Esophagus mucosa (tissue), 1 donor: ENCODE measurements at places on chromosomes 3 and 15. TPM values are rescaled to one million over a fixed set of nuclear protein-coding genes. Genes with fewer than 3 reads are reported as not detected.

GRCh38 chr3:193225302-193226125 lies 15.5 kb upstream of the PLAAT1 start:
- ATAC-seq = no peak

Gene ARPP21
- not detected for total RNA-seq

Gene ACKR2
- total RNA-seq = 1.1 TPM

GRCh38 chr3:194832346-194833104 lies 146.8 kb downstream of the FAM43A start:
- no peak for ATAC-seq

Gene TRANK1
- total RNA-seq = 4.3 TPM

Gene NMB
- total RNA-seq = 12.8 TPM

- no peak for ATAC-seq
Measured at GRCh38 chr3:9682096-9682495, 21.5 kb upstream of the CPNE9 start.

GRCh38 chr3:183188895-183189462 lies 26.4 kb upstream of the LAMP3 start:
- no peak for ATAC-seq

- no peak for ATAC-seq
Measured at GRCh38 chr3:174153871-174154270, 705.3 kb upstream of the NAALADL2 start.

GRCh38 chr3:116216761-116217160 lies 228.5 kb downstream of the LSAMP start:
- ATAC-seq = no peak

Gene DAPK2
- 9.6 TPM for total RNA-seq

- no peak for ATAC-seq
Measured at GRCh38 chr3:133742351-133743091, 3.7 kb upstream of the TF start.

DNA sequence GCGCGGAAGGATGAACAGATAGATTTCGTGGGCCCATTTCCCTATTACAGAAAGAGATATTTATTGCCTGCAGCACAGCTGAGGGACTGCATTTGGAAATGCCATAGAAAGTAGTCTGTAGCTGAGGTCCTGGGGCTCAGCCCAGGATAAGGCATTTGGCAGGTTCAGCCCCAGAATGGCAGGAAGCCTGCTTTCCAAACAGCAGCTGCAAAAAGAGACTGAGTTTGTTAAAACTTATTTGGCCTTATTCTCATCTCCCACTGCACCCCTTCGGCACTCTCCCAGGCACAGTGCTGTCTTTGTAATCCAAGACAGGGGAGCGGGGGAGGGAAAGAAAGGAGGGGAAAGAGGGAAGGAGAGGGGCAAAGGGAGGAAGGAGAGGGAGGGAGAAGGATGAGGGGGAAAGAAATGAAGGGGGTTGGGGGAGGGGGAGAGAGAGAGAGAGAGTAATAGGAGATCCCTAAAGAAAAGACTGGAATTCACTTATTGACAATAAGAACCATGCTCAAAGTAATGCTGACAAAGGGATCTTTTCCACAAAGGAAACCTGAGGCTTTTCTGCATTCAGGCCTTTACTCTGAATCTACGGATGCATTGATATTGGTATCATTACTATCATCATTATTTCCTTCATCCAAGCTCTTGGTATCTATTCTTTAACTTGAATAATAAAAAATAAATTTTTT lies 94.0 kb upstream of the LRRN1 start:
- ATAC-seq = no peak

Gene GABRB3
- 0.52 TPM for total RNA-seq

Gene CPN2
- not detected for total RNA-seq

GRCh38 chr3:160286231-160286630 lies 61.0 kb downstream of the C3orf80 start:
- ATAC-seq = no peak

Gene COL6A5
- 0.16 TPM for total RNA-seq

DNA sequence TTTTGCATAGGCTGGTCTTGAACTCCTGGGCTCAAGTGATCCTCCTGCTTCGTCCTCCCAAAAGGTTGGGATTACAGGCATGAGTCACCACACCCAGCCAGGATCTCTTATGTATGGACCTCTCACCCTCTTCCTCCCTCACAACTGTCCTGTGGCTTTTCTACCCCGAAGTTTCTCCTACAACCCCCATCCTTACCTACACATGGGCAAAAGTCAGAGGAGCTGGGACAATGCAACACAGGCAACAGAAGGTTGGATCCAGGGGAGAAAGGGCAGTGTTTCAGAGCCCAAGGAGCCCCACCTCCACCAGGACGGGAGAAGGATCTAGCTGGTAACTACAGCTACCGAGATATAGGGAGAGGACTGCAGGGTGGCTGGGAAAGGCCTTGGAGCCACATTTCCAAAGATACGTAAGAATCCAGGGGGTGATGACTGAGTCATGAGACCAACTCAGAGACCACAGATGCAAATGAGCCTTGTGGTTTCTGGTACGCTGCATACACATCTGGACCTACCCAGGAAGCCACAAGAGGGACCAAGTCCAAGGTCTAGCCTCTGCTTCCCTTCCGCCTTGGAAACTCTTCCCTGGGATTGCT lies 13.6 kb downstream of the IGDCC4 start:
- no peak for ATAC-seq

GRCh38 chr15:82643992-82644391 lies 3.2 kb downstream of the CPEB1 start:
- no peak for ATAC-seq

DNA sequence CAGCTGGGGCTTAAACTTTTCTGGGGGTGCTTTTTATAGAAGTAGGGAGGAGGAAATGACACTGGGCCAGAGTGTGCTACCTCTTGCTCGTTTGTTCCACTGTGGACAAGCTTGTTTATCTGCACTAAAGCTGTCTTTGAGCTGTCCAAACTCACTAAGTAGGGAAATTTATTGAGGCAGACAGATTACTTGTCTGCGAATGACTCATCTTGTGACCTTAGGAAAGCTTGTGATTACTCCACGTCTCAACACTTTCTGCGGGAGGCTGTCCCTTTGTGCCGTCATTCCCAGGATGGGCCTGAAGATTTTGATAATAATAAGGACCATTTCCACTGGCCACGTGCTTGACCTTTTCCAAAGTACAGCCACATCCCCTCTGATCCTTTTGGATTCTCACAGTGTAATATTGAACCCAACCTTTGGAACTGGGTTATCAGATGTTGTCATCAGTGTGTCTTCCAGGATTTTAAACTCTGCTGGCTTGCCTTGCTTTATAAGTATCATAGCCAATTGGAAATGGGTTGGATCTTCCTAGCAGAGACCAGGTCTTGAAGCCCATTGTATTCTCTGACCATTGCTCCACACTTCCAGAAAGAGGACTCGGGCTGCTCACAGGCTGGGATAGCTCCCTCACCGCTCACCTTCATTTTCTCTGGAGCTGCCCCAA lies 84.7 kb downstream of the AGBL1 start:
- peak; percentile 78 for ATAC-seq

Gene ARHGEF26
- 4.7 TPM for total RNA-seq

DNA sequence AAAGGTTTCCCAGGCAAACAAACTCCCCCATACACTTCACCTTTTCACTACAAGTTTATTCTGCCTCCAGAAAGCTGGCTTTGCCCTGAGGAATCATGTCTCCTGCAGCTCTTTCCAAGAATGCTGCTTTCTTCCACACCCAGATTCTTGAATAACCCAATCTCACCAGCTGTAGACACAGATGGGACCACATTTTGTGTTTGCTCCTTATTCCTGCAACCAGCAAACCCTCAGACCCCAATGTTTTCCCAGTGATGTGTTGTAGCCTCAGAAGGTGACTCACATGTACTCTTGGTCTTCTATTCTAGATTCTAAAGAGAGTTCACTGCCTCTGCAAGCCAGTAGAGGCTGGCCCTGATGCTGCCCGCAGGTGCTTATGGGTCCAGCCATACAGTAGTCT lies 23.6 kb upstream of the TRIM59 start:
- ATAC-seq = no peak

DNA sequence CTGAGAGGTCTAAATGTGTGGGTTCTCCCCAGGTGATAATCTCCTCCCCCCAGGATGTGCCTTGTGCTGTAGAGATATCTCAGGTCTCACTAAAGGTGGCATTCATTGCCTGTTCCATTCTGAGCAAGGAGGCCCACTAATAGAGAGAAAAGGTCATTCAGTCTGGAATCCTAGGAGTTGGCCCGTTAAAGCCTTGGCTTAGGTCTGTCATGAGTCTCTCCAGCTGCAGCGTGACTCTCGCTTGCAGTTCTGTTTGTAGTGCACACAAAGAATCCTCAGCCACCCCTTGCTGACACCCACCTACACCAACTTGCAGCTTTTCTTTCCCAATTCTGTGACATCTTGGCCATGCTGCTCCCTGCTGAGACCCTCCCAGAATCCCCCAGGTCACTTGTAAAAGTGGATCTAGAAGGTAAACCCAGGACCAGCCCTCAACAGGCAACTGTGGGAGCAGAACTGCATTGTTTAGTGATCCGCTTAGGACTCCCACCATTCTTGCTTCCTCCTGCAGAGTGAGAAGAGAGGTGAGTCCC lies 17.7 kb downstream of the MAGEF1 start:
- ATAC-seq = no peak

Gene STAC
- 0.08 TPM for total RNA-seq

Gene FGF7
- 2.0 TPM for total RNA-seq

DNA sequence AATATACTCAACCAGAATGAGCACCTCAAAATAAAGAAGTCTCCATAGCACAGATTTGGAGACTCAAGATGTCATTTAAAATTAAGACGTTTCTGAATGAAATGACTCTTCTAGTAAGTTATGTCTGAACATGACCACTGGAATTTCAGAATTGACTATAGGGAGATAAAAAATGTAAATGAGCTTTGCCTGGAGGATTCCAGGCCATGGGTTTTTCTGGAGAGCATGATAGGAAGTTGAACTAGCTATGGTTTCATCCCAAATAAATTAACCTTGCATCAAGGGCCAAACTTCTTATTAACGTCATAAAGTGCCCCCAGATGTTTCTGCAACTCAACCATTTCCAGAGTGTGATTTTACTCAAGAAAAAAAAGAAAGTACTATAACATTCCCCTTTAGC lies 222.6 kb upstream of the NR2F2 start:
- no peak for ATAC-seq

GRCh38 chr3:130456540-130456939 lies 60.4 kb upstream of the COL6A6 start:
- ATAC-seq = no peak

Gene SLC2A2
- not detected for total RNA-seq

Gene CSPG4
- total RNA-seq = 1.9 TPM

DNA sequence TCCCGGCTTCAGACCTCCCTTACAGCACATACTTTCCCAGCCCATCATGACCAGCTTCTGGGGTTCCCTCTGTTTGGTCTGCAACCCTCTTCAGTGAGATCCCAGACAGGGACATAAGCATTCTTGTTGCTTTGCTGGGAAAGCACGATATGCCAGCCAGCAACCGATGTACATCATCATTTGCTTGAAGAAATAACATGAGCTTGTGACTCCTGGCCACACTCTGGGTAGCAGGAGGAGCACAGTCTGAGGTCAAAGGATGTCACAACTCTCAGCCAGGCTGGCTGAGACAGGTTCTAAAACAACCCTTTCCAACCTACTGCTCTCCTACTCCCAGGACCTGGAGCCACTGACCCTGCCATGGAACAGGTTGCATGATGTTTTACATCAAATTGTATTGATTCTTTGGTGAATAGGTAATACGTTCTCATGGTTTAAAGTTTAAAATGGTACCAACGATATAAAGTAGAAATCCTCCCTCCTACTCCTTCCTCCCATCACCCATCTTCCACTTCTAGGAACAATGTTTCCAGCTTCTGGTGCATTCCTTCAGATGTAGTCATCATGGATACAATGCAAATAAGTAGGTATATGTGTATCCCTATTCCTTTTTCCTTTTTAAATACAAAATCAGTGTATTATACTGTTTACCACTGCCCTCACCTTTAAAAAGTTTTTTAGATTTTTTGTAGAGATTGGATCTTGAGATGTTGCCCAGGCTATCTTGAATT lies 190.3 kb downstream of the OPA1 start:
- no peak for ATAC-seq

GRCh38 chr3:132435911-132436425 lies 18.7 kb downstream of the DNAJC13 start:
- no peak for ATAC-seq

- ATAC-seq = no peak
Measured at GRCh38 chr3:11826628-11827265, 19.9 kb downstream of the TAMM41 start.

Gene SPESP1
- total RNA-seq = 0.52 TPM
